ENCODE measurements at places on chromosomes 6 and 20.

- no peak for DNase-seq
Measured at GRCh38 chr6:96809119-96809518, 28.2 kb downstream of the GPR63 start.

- no peak for DNase-seq
Measured at GRCh38 chr6:31870385-31870921, 7.8 kb upstream of the NEU1 start.

- peak; percentile 68 for DNase-seq
Measured at GRCh38 chr6:170243791-170244291, 47.0 kb downstream of the DLL1 start.

GRCh38 chr6:13147782-13148181 lies 180.6 kb downstream of the TBC1D7 start:
- DNase-seq = no peak

- DNase-seq = no peak
Measured at GRCh38 chr6:63437058-63437457, 117.3 kb upstream of the LGSN start.

DNA sequence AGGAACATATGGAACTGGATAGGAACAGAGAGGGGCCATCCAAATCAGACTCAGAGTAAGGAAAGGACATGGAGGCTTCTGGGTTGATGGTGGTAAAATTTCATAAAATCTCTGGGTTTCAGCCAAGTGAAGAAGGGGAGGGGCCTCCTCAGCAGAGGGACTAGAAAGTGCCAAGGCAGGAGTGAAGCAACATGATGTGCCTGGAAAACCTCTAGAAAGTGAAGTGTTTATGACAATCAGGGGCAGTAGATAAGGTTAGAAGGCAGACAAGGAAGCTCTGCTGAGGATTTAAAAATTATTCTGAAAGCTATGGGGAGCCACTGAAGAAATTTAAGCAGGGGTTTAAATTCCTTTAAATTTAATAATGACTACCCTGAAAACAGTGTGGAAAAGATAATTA lies 126.0 kb upstream of the TENT5A start:
- no peak for DNase-seq

DNA sequence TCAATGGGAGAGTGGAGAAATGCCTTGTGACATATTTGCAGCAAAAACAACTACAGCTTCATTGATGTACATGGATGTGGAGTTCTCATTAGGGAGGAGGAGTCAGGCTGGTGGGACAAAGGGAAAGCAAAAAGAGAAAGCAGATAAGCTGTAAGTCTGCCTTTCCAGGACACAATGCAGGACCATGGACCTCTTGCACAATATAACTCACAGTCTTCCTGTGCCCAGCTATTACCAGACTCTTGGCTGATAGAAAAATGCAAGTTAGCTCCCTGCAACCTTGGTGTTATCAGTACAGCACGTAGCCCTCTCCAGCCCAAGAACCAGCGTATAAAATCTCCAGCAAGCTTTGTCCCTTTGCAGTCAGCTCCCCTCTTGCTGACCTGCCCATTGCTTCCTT lies 232.3 kb downstream of the NFATC2 start:
- no peak for DNase-seq

DNA sequence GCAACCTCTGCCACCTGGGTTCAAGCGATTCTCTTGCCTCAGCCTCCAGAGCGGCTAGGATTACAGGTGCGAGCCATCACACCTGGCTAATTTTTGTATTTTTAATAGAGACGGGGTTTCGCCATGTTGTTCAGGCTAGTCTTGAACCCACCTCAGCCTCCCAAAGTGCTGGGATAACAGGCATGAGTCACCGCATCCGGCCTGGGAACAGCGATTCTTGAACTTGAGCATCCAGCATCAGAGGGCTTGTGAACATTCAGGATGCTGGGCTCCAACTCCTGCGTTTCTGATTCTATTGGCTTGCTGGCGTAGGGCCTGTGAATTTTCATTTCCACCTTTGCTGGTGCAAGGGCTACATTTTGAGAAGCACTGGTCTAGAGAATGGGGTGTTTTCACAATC lies 24.5 kb upstream of the PIM1 start:
- no peak for DNase-seq

DNA sequence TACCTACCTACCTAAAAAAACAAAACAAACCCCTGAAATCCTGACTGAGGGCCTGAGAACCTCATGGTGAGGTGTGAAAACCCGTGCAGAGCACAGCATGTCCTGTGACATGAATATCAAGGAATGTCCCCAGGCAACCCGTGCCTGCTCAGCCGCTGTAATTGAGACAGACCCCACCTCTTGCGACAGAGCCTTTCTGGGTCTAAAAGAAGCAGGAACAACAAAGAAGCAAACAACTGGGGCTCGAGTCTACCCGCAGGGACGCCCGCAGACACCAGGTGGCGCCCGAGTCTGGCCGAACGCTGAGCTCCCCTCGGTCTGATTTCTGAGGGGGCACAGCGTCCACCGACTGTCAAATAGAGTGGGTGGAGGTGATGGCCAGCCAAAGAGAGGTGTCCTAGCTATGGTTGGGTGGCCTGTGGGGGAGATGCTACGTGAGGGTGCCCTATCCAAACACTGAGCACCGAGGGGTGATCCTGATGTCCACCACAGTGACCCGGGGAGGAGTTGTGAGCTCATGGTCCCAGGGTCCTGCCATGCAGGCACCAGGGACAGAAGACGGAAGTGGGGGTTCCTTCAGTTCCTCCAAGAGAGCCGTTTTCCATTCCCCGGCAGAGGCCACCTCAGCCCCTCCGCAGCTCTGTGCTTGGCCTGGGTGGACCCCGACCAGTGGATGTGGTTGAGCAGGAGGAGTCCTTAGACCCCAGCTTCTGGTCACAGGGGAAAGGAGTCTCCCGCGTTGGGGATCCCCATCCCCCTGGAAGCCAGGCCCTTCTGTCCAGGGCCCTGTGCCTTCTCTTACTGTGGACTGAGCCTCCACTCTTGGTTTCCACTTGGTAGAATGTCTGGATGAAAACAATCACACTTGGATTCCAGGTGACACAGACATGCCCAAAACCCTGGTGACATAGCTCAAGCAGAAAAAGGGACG lies 268.2 kb downstream of the CDC5L start:
- peak; percentile 92 for DNase-seq

DNA sequence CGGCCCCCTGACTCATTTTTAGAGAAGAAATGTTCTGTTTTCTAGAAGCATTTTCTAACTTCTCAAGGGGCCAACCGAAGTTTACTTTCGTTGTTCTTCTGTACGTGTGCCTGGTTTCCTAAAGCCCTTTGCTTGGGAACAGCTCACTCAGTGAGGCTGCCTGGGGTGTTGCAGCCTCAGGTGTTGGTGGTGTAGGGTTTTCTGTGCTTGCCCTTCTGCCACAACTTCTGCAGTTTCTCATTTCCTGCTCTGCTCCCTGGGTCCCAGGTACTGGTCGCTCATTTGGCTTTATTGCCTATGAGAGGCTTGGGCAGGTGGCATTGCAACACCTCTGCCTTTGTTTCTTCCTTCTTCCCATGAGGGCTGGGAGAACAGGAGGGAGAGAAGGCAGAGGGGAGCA lies 278.3 kb downstream of the SOX4 start:
- DNase-seq = no peak

DNA sequence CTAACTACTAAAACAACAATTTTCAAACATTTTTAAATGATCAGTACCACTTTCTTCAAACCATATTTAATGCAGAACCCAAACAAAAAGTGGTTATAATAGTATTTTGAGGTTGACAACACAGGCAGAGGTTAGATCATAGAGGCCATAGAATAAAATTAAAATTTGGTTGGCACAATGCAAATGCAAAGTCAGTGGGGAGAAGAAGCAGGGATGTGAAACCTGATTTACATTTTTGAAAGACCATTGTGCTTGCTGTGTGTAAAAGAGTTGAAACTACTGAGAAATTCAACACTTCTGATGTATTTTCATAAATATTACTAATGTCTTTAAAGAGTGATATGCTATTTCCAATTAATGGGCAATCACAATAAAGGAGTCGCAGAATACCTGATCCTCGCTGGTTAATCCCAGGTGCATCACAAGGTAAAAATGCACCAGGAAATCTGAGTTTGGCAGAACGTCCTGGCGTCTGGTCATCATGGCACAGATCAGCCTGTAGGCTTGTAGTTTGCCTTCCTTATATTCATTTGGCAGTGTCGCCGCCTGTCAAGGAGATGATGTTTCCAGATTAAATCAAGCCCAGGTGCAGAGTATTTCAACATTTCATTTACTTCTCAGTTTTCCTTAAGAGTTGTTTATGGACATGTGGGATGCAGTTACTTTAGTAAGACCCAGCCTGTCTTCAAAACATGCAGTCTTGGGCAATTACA lies 141.2 kb downstream of the RALGAPA2 start:
- DNase-seq = no peak

DNA sequence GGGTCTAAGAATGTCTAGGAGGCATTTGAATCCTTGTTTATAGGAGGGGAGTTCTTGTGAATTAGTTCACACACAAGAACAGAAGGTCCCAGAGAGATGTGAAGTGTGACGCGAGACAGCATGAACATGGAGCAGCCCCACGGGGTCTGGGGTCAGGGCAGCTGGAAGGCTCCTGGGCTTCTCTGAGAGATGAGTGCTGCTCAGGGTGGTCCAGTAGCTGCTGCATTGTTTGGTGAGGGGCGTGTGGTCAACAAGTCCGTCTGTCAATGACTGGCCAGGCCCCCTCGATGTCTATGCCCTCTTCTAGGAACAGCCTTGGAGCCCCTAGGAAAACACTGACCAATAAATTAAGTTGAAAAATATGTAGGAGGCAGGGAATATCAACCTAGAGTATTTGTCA lies 40.2 kb upstream of the GABRR1 start:
- DNase-seq = no peak

GRCh38 chr6:63897459-63897858 lies 261.9 kb downstream of the PHF3 start:
- no peak for DNase-seq

GRCh38 chr6:15249371-15250019 lies 3.6 kb downstream of the JARID2 start:
- DNase-seq = no peak

DNA sequence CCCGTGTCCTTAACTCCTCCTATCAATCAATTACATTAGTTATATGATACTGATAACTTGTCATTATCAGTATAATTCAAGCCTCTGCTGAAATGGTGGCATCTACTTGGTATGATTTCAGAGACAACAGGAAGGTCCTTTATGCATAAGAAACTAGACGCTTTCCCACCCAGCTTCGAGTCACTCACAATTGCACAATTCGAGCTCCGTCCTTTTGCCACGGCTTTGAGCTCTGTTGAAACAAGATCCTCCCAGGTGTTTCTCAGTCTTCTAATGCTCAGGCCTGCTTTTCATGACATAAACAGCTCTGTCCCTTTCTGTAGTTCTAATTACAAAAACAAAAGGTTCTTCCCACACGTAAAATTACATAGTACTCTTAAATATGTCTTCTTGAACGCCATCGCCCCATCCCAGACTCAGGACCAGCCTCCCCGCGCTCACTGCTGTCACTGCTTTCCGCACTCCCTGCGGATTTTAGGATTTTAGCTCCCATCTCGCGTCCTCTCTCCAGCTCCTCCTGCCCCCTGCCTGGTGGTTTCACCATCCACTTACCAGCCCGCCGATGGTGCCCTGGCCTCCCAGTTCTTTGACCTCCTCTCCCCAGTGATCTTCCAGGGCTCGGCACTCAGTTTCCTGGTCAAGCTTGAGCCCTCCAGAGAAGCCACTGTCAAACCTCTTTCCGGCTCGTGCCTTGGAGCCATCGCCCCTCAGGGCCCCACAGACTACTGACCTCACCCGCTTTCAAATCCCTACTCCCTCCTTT lies 23.2 kb upstream of the PNPLA1 start:
- DNase-seq = peak; percentile 72

DNA sequence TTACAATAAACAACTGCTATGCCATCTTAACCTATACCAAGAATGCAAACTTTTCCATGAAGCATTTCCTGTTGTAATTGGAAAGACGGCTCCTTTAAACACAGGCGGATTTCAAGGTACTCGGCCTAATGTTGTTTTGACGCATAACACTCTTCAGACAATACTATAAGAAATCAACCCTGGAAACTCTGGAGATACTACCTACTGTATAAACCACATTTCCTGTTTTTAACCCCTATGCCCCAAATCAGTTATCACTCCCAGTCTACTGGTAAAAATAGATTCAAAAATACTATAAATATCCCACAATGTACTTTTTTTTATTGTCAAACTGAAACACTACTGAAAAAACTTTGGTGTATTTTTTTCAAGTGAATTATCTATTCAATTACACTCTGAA lies 118.1 kb downstream of the IRF4 start:
- no peak for DNase-seq

DNA sequence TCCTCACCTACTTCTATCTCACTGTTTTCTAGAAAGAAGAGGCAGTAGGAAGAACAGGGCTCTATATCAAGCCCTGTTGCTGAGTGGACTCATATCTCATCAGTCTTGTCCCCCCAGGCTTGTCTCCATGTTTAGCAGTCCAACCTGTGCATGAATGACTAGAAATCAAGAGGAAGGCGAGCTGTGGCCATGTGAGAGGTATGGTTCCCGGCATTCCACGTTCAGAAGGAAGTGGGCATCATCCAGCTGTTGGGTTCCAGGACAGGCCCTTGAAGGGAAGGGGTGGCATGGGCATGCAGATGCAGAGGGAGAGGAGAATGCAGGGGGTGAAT lies 176.6 kb downstream of the MRPL14 start:
- peak; percentile 36 for DNase-seq

DNA sequence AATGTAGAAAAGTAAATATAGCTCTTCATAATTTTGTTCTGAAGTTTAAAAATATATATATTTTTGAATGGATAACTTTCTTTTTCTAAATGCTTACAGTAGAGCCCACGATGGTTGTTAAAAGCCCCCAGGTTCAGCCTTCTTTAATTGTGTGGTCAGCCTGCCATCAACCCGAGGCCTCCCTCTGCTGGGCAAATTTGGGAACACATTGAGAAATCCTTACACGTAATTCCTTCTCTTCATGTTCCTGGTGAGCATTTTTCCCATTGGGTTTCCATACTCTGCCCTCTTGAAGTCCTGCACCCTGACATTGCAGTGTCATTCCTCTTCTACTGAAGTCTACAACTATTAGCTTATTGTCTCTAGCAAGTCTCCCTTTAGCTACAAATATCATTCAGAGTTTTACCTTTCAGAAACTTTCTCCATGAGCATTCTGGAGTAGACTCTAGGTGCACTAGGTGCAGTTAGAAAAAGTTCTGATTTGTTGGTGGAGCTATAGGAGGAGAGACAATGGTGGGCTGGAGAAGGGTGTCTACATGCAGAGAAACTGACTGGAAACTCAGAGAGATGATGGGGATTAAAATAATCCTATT lies 40.6 kb downstream of the TRIM38 start:
- DNase-seq = no peak
